Glomerular endothelial cell (primary cell): ENCODE measurements at places on chromosomes 1 and 21.

GRCh38 chr1:98086796-98087441 lies 166.1 kb upstream of the DPYD start:
- peak; percentile 87 for DNase-seq

GRCh38 chr1:220876511-220877376 lies 2.5 kb upstream of the HLX start:
- DNase-seq, result peak; percentile 97

- DNase-seq, result no peak
Observed at GRCh38 chr1:32611859-32612188, 38.5 kb downstream of the ZBTB8OS start.

- no peak for DNase-seq
Observed at GRCh38 chr1:222247811-222248310, 300.0 kb downstream of the HHIPL2 start.

DNA sequence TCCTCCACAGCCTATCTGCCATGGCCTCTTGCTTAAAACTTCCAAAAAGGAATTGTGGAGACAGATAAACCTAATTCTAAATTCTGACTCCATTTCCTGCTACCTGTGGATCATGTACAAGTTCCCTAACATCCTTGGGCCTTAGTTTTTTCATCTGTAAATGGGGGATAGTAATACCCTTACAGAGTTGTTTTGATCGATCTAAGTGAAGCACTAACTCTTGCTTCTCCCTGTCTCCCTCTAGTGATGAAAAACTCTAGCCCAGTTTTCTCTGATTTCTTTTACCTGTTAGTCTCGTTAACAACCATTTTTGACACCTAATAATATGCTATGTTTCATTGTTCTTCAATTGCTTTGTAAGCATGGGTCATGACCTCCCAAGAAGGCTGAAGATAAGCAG lies 65.9 kb downstream of the TM2D1 start:
- DNase-seq, result no peak

DNA sequence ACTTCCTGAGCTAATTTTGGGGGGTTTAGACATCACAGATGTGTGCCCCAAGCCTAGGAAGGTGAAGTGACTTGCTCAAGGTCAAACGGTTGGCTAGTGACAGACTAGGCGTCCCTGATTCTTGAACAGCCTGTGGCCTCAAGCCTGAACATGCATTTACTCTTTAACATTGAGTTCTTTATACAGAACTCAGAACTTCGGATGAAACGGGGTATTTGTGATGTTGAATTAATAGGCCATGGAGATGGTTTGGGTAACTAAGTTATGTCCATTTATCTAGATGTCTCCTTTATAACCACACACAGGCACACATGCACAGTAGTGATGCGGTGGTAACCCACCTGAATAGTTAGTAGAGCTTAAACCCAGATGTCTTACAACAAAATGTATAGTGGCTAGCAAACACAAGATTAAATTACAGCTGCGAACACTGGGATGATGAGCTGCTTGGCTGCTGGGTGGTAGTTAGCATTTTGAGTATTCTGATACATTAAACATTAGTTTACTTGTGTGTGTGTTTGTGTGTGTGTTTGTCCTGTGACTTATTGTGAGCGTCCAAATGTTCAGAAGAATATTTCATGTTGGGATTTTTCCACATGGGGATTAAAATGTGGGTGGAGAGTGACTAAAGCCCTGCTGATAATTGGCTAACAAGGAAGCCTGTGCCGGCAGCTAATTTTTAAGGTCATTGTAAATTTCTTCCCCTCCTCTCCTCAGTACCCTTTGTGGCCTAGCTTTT lies 2.3 kb downstream of the ATP1A1 start:
- DNase-seq, result no peak

DNA sequence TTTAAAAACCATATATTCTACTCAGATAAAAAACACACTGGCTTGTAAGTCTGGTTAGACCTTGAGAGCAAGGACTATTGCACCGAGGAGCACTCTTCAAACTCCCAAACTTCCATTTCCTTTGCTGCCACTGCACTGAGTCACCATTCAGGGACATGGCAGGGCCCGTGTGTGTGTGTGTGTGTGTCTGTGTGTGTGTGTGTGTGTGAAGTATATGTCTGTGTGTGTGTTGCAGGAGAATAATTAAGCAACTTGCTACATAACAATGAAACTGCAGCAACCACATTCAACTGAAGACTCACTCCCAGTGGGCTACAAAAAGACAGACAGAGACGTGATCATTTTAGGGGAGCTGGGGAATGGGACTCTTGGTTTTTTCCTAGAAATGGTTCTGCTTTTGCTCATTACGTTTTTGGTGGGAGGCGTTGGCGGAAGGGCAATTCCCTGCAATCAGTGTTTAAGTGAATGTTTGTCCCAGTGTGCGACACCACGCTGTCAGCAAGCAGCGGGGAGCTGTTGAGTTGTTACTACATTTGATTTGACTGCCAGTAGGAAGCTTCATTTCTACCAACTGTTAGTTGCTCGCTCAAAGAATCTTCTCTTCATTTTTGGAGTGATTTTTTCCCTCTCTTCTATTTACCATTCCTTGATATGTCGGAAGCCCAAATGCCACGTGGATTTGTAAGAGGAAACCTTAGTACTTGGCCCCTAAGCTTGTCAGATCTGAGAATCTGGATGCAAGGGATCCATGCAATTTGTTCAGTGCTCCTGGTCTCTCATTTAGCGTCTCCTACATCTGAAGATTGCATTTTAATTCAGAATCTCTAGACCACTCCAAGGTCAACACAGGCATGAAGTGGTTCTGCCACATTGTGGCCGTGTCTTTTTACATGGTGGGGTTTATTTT lies 36.1 kb downstream of the ESRRG start:
- DNase-seq, result no peak

DNA sequence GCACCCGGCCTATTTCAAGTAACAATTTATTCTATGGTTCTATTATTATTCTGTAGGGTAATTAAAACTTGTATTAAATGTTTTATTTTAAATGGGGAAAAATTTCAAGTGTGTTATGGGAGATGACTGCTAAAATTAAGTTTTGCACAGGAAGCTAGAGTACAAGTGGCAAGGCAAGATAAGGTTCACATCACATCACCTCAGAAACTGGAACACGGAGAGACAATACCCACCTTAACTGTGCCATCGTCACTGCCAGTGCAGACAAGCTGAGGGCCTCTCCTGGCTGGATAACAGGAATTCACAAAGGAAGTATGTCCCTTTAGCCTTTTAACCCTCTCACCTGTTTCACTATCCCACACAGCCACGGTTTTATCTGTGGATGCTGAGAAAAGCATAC lies 7.6 kb downstream of the SNRNP40 start:
- no peak for DNase-seq

GRCh38 chr1:206672844-206673758 lies 11.6 kb upstream of the MAPKAPK2 start:
- no peak for DNase-seq

- no peak for DNase-seq
Observed at GRCh38 chr1:234825498-234826165, 215.7 kb upstream of the IRF2BP2 start.
